Fibroblast of the aortic adventitia (primary cell): ENCODE measurements at places on chromosomes 1 and 21. TPM values are rescaled to one million over a fixed set of nuclear protein-coding genes. Genes with fewer than 3 reads are reported as not detected.

- DNase-seq: no peak
Measured at GRCh38 chr21:42833439-42833815, 45.9 kb downstream of the WDR4 start.

LCK gene
- not detected in 2 replicates for total RNA-seq

GRCh38 chr1:101264697-101265096 lies 27.9 kb downstream of the S1PR1 start:
- DNase-seq: peak; percentile 31

- peak; percentile 66 for DNase-seq
Measured at GRCh38 chr1:27542463-27543273, 52.7 kb upstream of the WASF2 start.

DNA sequence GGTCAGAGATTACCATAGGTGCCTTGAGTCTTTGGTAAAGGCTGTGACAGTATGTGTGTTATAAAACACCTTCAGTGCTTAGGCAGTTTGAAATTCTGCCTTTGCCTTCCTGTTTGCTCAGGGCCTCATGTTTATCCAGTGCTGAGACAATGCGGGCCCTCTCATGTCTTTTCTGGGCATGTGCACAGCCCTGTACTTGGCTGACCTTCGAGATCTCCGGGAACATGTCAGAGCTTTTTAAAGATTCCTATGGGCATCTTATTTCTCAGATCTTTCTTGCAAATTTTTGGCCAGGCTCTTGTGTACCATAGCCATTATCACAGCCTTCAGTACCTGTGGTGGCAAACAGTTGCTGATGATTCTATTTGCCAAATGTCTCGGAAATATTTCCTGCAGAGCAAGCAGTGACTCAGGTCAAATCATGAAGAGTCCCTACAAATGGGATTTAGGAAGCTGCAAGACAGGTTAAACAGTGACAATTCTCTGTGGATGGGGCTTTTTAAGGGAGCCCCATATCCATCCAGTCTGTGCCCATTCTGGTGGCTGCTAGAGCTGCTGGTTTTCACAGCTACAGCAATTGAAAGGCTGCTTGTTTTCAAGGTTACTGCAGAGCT lies 42.1 kb downstream of the HOOK1 start:
- DNase-seq: no peak

- DNase-seq: no peak
Measured at GRCh38 chr21:27130154-27130553, 163.3 kb upstream of the ADAMTS5 start.

GRCh38 chr21:39452970-39453342 lies 1.2 kb downstream of the SH3BGR start:
- no peak for DNase-seq

DNA sequence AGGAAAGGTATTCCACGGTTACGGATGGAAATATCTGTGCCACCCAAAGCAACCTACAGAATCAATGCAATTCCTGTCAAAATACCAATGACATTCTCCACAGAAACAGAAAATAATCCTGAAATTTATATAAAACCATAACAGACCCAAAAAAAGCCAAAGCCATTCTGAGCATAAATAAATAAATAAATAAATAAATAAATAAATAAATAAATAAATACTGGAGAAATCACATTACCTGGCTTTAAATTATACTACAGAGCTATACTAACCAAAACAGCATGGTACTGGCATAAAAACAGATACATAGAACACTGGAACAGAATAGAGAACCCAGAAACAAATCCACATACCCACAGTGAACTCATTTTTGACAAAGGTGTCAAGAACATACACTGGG lies 191.9 kb upstream of the DUSP10 start:
- DNase-seq: no peak

DNA sequence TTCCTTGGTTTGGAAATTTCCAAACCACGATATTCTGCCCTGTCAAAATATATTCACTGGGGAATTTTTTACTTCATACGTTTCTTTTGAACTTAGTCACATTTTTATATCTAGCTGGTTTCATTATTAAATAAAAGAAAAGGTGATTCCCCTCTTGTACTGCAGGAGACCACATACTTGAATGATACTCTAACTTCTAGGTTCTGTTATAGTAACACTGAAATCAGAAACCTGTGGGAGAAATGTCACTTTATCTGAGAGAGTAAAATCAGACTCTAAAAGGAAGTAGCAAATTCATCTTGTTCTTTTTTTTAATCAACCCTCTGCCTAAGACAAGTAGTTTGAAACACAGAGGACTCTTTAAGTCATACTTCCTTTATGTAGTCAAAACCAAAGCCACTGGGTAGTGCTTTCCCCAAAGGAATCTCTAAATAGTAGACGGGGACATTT lies 34.4 kb downstream of the MRPL39 start:
- peak; percentile 19 for DNase-seq

HES3 gene
- not detected in 2 replicates for total RNA-seq

- DNase-seq: no peak
Measured at GRCh38 chr1:99717005-99717404, 49.4 kb downstream of the FRRS1 start.

GRCh38 chr1:207047505-207047904 lies 3.5 kb downstream of the YOD1 start:
- DNase-seq: no peak

DNA sequence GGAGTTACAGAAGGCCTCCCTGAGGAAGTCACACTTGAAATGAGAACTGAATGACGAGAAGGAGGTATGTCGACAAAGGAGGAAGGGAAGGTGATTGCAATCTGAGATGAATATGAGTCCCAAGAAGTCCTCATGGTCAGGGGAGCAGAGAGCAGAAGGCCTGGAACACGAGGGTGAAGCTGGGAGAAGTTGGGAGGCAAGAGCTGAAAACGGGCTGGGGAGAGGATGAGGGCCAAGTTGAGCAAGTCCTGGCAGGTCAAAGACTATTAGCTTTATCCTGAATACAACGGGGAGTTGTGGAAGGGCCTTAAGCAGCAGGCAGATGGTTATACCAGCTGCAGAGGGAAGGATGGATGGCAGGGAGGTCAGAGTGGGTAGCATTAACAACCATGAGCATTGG lies 89.5 kb downstream of the KCNJ15 start:
- no peak for DNase-seq

MAP3K6 gene
- total RNA-seq: 13.0 and 18.2 TPM in 2 replicates
